Activated CD4-positive, alpha-beta T cell treated with anti-CD3 and anti-CD28 coated beads, Interleukin-2, amount 10 ng/mL, durations not matched to agents 7 days and 5 days (primary cell): ENCODE measurements at places on chromosomes 7 and 10. TPM values are rescaled to one million over a fixed set of nuclear protein-coding genes. Genes with fewer than 3 reads are reported as not detected.

Gene SH2B2
- 0.50 TPM for total RNA-seq

Gene MAGI2
- 0.05 TPM for total RNA-seq

DNA sequence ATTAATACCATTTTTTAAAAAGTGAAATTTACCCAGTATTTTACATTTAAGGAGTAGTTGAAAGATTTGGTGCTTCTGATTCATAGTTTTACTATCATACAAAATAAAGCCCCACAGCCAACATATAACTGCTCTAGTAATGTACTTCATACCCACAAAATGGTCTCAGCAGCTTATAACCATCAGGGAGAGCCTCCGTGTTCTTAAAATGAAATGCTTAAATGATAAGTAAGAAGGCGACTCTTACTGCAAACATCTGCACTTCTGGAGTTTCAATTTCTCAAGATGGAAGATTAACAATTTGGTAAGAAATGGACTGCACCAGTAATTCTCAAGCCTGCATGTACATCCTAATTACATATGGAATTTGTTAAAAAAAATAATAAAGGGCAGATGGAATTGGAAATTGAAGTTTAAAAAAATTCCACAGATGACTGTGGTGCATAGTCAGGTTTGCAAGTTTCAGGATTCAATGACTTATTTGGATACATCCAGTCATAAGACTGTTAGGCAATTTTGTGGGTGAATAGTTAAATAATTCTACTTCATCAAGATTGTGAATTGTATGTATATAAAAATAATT is 461.0 kb downstream of the KIF20B start:
- no peak for DNase-seq

GRCh38 chr10:74058071-74058470 is 60.2 kb downstream of the VCL start:
- DNase-seq, result peak; percentile 9

Gene ELMO1
- total RNA-seq, result 99.8 TPM

DNA sequence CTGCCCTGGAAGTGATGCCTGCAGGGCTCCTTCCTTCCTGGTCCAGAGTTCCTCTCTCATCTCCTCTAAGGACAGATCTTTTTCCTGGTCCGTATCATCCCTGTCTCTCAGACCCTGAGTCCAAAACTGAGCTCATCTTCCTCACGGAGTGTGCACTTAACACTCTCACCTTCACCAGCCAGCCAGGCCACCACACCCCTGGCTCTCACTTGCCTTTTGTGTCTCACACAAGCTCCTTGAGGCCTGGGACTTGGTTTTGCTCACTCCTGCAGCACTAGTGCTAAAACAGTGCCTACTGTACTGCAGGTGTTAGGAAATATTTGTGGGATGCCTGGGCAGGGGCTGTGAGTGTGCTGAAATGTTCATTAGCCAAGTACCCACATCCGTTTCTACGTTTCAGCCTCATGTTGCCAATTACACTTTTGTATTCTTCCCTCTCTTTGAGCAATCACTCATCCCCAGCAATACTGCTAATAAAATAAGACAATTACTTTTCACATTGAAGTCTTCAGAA is 21.4 kb upstream of the PARP12 start:
- DNase-seq, result no peak

DNA sequence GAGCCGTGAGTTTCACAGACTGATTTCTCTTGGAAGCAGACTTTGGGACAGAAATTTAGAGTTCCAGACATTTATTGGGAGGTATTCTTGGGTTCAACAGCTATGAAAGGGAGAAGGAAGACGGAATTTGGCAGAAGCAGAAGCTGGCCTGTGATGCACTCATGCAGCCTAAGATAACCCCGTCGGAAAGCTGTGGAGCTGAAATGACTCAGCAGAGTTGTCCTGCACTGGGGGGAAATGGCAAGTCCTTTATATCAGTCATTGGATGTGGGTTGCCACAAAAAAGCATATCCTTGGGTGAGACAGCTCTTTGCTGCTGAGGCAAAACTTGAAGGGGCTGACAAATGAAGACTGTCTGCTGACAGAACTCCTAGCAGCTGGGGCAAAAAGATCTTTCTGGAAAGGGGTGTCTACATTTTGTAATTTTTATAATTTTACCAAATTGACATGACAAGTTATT is 11.5 kb upstream of the MICU1 start:
- peak; percentile 39 for DNase-seq

DNA sequence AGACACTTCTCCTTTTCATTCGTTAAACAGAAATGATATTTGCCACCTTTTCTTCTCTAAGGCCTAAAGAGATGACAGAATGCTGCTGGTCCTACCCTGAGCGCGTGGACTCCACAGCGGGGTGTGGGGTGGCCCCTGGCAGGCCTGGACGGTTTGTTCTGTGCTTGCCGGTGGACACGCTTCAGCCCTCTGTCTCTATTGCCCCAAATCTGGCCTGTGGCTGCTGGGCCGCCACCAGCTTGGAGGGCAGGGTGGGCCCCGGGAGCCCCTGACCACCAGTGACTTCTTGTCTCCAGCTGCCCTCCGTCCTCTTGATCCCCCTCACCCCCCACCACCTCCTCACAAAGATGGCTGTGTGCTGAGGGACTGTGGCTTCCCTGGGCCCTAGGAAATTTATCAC is 5.7 kb downstream of the CHST3 start:
- no peak for DNase-seq

Gene PIP
- not detected for total RNA-seq

GRCh38 chr10:133012573-133013359 is 70.4 kb upstream of the CFAP46 start:
- no peak for DNase-seq

DNA sequence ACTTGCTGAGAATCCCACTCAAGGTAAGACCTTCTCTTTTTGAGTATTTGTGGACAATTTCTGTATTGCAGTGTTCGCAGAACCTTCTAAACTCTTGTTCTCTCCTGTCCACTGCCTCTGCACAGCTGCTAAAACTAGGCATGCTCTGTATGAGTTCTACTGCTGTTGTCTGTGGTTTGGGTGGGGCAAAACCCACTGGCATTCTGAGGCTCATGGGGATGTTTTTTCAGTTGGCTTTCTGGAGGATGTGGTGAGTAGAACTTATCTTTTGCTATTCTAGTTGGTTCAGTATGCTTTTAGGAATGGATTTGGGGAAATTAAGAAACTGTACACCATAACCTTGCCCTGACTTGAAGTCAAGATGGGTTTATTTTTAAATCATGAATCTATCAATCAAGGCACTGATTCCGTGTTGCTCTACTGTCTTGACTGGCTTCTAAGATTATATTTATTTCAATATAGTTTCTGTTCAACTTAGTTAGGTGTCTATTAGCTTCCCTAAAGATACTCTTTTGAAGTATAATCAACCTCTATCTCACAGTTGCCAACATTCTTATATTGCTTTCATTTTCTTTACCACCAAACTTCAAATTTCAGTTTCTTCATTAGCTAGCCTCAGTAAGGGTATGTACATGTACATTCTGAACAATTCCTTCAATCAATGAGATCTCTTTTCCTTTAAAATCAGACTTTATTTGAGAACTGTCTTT is 25.0 kb upstream of the C1GALT1 start:
- peak; percentile 87 for DNase-seq

DNA sequence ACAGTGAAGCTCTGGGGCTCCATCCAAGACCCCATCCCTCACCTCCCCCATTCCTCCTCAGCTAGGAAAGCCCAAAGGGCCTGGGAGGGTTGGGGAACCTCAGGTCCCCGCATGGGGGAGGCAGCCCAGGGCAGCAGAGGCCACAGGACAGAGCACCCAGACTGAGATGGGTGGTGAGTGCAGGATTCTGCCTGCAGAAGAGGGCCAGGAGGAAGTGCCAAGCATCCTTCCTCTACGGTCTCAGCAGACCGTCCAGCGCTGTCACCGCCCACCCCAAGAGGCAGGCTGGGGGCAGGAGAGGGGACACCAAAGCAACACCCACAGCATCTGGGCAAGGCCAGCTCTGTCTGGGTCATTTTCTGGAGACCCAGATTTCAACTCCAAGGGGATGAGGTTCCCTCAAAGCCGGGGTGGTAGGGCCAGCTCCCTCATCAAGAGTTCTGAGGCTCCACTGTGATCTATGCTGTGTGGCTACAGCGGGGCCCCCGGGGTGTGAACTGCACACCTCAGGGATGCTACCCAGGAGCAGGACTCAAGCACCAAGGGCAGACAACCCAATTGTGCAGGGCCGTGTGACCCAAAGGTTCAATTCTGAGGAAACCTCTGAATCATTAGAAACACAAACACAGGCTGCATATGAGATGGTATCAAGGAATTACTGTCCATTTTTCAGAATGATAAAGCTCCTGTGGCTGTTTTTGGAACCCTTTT is 46.8 kb downstream of the CAMK2B start:
- DNase-seq, result no peak

Gene SLC26A5
- total RNA-seq, result not detected

Gene CDHR3
- total RNA-seq, result 3.7 TPM

- DNase-seq, result no peak
These were observed 102.0 kb upstream of the RPA3 start for GRCh38 chr7:7820409-7820808.

GRCh38 chr10:106955133-106955532 is 209.4 kb downstream of the SORCS1 start:
- no peak for DNase-seq
